ENCODE measurements at places on chromosomes 12 and 14.
A peak's percentile ranks its signal among the peaks of the same experiment; 100 is the strongest.

GRCh38 chr12:120067084-120067869, 49.3 kb downstream of the RAB35 start:
- no peak for DNase-seq

DNA sequence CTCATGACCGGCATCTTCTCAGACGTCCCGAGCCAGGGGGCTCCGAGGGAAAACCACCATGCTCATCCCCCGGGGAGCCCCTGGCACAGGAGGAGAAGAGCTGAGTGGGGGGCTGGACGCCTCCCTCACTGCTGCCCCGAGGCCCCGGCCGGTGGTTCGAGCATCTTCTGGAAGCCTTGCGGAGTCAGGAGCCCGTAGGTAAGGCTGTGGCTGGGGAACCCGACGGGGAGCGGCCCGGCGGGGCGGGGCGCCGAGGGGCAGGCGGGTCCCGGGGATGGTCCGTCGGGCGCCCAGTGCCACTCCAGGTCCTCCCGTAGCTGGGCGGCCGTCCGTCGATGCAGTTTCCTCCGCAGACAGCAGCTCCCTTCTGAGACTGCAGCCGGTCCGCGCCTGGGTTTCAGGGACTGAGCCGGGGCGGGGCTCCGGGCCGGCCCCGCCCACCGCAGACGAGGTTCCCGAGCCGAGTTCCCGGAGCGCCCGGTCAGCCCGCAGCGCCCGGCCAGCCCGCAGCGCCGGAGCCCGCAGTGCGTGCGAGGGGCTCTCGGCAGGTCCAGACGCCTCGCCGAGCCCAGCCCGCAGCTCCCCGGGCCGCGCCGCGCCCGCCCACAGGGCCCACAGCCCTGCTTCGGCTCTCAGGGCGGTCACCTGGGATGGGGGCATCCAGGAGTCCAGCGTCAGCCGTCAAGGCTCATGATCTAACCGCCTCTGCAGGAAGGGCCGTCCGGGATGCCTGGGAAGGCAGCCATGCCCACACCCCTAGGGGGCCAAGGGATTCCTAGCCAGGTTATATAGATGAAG, at the start of gene PGF:
Gene PGF, minus strand, starts transcription at position 369 of the 798 bp plus-strand sequence. Its CDS starts 355 bp downstream, at position 14.
- peak; percentile 52 for DNase-seq

- peak; percentile 90 for DNase-seq
Observed at GRCh38 chr12:32115404-32116104, 8.9 kb downstream of the BICD1 start.

- no peak for DNase-seq
Observed at GRCh38 chr12:25254271-25254880, 3.6 kb upstream of the KRAS start.

DNA sequence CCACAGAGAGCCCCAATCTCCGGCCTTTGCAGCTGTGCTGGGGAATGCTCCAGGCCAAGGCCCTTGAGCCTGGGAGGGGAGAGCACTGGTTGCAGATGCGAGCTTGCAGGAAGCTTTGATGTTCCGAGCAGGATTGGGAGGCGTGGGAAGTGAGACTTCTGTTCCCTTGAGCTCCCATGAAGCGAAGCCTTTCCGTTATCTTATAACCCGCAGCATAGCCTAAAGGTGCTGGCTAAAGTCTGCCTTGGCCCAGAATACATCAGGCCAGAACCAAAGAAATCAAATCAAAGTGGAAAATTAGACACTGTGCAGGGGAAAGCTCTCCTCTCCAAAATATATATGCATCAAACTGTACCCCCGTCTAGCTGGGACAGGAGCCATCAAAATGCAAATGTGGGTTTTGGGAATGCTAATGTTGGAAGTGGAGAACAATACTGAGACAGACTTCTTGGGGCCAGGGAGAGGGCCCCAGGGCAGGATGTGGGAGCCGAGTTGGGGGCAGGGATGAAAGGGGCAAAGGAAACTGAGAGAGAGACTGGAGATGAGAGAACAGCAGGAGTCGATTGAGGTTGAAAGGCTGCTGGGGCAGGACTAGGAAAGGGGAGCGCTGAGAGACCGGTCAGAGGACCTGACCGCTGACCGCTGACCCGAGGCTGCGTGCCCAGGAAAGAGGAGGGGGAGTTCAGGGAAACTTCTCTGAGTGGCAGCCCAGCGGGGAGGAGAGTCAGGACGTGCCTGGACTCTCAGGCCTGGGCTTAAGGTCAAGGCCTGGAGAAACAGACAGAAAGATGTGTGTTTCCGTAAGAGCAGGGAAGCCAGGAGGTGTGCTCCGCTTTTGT, 152.2 kb upstream of the PARP11 start:
- peak; percentile 82 for DNase-seq

DNA sequence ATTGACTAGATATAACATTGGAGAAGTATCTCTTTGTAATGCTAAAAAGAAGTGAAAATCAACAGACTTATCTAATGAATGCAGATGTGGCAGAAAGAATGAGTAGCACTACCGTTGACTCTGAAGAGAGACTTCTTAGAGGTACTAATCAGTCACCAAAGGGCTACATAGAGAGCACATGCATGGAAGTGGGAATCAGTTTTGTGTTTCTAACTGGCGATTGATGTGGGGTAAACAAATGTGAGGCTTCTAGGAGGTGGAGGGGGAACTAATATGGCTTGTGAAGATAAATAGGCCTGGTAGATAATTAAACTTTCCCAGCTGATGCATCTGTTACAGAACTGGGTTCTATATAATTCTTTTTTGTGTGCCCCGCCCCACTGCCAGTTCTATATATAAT, 10.5 kb downstream of the COCH start:
- no peak for DNase-seq

DNA sequence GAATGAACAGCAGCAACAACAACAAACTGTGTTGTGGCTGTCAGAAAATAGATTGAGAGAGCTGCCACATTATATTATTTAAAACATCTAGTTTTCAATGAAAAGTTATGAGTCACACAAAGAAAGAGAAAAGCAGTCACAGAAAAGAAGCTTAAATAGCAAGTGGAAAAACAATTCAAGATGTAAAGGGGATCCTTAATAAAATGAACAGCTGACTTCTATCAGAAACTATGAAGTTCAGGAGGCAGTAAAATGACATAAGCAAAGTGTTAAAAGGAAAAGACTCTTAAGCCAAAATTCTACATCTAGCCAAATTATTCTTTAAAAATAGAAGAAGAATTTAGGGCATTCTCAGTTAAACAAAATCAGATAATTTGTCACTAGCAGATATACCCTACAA, 5.6 kb downstream of the CLEC14A start:
- DNase-seq = no peak
